ENCODE measurements at places on chromosomes 3 and 15. TPM values are rescaled to one million over a fixed set of nuclear protein-coding genes. Genes with fewer than 3 reads are reported as not detected.
A peak's percentile ranks its signal among the peaks of the same experiment; 100 is the strongest.

The P4HTM gene
- 142 TPM for total RNA-seq

The DVL3 gene
- 81.4 TPM for total RNA-seq

GRCh38 chr3:136547293-136547692 lies 204.9 kb downstream of the STAG1 start:
- no peak for DNase-seq

DNA sequence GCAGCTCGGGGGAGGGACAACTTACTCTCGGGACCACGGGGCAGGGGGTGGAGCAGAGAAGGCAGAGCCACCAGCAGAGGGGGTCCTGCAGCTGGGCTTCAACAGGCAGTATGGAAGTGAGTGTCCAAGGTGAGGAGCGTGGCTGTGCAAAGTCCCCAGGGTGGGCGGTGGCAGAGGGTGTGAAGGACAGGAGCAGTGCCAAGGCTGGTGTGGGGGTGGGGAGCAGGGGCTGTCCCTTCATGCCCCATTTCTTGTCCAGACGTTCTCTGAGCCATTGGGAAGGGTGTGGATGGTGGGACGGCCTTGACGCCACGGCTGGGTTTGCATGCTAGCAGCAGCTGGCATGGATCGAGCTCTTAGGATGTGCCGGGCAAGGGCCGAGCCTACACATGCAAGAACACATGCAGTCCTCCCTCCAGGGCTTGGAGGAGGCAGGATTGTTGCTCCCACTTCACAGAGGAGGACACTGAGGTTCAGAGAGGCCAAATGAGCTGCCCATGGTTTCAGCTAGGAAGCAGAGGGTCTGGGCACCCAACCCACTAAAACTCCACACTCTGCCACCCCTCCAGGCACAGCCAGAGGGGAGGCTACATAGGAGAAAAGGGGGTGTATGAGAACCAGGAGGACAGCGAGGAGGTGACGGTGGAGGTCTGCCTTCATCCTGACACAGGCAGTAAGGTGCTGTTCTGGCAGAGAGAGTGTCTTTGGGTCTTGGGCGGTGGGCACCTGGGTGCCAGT lies 93.6 kb downstream of the TBC1D2B start:
- DNase-seq = peak; percentile 23

- DNase-seq = no peak
Observed at GRCh38 chr3:46024131-46024530, 3.2 kb downstream of the XCR1 start.

GRCh38 chr3:184741259-184741556 lies 29.3 kb upstream of the MAGEF1 start:
- peak; percentile 28 for DNase-seq

The RTP4 gene
- total RNA-seq = 1.9 TPM

The TRH gene
- total RNA-seq = 0.42 TPM

GRCh38 chr15:90552929-90553211 lies 23.1 kb downstream of the CRTC3 start:
- DNase-seq = no peak

GRCh38 chr3:114624047-114624445 lies 330.2 kb downstream of the TIGIT start:
- no peak for DNase-seq

The ATP13A3 gene
- total RNA-seq = 75.0 TPM

DNA sequence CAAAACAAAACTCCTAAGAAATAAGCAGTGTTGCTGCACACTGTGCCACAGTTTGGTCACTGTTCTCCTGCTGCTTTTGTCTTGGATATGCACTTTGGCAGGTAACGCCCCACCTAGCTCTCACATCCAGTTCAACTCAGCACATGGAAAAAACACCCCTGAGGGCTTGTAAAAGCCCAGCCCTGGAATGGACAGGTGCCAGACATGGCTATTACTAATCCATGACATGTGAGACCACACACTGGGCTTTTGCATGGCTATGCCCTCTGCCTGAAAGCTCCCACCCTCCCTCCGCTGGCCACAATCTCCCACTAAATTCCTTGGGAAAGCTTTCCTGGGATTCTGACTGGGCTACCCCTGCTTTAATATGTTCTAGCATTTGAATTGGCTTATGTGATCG lies 24.7 kb upstream of the ZBED2 start:
- DNase-seq = no peak

DNA sequence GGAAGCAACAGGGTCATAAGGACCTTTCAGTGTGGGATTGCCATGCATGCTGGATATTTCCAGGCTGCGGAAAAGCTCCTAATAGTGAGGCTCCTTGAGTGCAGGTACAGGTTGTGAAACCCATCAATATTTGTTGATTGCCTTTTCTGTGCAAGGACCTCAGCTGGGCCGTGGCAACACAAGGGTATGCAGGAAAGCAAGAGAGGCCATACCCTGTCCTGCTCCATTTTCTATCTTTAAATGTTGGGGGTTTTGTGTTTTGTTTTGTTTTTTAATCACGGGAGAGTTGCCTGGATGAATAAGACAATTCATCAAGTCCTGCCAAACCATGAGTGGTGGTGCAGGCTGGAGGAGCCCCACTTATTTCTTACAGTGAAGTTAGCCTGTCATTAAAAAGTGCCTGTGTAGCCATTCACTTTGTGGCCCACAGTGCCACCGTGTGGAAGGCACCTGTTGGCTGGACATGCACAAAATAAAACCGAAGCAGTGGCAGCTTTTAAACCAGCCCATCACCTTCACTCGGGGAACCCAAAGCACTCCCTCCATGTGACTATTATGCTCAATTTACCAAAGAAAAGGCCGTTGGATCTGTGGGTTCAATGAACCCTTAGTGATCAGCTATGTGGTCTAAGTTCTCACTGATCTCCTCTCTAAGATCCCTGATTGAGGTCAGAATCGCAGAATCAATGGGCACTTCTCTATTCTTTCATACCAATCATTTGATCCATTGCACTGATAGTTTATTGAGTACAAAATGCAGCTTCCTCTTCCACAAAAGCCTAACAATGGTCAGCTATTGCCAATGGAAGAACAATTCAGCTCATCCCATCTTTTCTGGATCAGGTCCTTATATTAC lies 42.2 kb downstream of the CLDN18 start:
- no peak for DNase-seq

DNA sequence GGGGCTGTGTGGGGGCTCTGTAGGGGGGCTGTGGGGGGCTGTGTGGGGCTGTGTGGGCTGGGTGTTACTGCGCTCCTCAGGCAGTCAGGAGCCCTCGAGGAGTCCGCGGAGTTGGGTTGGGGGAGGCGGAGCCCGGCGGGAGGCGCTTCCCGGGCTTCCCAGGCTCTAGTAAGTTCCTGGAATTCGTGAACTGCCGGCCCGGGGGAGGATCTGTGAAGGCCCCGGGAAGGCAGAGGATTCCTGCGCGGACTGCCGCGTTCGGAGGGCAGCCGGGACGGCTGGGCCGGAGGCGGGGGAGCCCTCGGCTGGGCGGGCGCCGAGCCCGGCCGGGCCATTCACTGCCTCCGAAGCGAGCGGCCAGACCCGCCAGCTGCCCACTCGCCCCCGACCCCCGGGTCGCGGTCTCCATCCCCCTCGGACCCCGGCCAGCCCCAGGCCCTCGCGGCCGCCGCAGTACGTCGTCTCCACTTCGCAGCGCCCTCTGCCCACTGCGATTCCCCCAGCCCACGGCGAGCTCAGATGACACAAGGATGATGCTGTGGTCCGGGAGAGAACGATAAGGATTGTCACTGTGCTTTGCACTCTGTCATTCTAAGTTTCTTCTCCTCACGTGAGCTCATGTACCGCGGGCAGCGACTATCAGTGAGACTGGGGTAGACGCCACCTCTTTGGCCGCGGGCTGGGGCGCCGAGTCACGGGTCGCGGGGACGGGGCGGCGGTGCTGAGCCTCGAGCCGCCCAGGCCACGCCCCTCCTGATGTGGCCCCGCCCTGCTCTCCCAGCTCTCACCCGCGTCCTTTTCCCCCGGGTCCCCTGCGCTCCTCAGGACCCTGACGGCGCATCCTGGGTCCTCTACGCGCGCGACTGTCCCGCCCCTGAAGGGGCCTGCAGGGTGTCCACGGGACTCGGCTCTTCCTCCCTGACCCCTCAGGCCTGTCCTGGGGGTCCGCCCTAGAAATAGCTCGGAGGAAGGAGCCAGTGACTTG lies 65.3 kb downstream of the KLF13 start:
- peak; percentile 77 for DNase-seq

GRCh38 chr3:179723617-179724016 lies 70.8 kb downstream of the USP13 start:
- no peak for DNase-seq

DNA sequence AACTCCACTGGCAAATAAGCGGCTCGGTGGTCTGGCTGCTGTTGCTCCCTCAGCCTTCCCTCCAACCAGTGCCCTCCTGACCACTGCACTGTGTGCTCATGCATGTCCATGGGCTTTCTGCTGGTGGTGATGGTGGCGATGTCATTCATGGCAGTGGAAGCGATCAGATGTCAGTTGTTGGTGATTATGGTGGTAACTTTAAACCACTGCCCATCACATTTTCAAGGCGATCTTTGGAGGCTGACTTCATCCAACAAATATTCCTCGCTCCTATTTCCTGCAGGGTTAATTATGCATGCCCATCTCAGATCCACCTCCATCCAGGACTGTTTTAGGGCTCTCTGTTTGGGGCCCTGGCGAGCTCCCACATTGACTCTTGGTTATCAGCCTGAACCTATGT lies 13.4 kb upstream of the HCN4 start:
- no peak for DNase-seq

- no peak for DNase-seq
Observed at GRCh38 chr3:16236030-16236639, 28.6 kb downstream of the DPH3 start.

- DNase-seq = no peak
Observed at GRCh38 chr15:53247041-53247708, 457.0 kb upstream of the ONECUT1 start.

DNA sequence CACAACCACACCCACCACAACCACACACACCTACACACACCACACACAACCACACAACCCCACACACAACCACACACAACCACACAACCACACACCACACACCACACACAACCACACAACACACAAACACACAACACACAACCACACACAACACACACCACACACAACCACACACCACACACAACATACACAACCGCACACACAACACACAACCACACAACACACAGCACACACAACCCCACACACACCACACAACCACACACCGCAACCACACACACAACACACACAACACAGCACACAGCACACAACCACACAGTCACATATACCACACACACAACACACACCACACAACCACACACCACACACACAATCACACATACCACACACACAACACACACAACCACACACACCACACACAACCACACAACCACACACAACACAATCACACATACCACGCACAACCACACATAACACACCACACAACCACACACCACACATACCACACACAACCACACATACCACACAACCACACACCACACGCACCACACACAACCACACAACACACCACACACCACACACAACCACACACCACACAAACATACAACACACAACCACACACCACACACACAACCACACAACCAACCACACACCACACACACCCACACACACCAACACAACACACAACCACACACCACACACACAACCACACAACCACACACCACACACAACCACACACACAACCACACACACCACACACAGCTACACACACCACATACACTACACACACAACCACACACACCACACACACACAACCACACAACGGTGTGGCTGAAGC lies 23.7 kb downstream of the CPN2 start:
- no peak for DNase-seq

GRCh38 chr3:182794455-182795388 lies 1.4 kb downstream of the ATP11B start:
- DNase-seq = no peak

- peak; percentile 66 for DNase-seq
Observed at GRCh38 chr15:83837945-83838571, 184.1 kb downstream of the ADAMTSL3 start.

The TRIM59 gene
- 5.4 TPM for total RNA-seq

DNA sequence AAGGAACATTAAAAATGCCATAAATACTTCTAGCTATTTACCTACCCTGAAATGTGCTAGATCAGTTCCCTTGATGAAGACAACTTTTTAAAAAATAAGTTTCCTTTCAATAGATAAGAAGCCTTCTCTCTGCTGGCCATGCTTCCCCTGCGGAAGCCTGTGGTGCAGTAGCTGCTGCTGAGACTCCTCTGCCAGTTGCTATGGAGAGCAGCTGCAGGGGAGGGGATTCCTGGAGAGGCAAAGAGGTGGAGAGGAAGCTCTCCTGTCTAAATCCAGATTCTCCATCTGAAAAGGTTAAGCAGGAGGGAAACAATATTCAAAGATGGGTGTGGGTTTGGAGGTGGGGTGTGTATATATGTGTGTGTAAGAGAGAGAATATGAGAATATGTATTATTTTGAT lies 69.8 kb upstream of the BFSP2 start:
- no peak for DNase-seq

DNA sequence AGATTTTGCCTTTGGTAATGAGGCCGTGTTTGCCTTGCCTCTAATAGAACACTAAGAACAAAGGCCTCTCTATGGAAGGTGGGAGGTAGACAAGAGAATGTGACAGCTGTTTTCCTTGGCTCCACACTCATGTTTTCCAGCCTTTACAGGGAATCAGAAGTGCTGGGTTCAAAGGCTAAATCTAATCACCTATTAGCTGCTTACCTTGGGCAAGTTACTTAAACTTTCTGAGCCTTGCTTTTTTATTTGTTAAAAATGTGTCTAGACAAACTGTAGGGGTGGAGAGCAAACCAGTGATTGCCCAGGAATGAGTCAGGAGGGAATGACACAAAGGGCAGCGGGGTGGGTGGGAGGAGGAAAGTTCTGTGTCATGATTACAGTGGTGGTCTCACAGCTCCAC lies 179.0 kb downstream of the P3H2 start:
- DNase-seq = no peak

DNA sequence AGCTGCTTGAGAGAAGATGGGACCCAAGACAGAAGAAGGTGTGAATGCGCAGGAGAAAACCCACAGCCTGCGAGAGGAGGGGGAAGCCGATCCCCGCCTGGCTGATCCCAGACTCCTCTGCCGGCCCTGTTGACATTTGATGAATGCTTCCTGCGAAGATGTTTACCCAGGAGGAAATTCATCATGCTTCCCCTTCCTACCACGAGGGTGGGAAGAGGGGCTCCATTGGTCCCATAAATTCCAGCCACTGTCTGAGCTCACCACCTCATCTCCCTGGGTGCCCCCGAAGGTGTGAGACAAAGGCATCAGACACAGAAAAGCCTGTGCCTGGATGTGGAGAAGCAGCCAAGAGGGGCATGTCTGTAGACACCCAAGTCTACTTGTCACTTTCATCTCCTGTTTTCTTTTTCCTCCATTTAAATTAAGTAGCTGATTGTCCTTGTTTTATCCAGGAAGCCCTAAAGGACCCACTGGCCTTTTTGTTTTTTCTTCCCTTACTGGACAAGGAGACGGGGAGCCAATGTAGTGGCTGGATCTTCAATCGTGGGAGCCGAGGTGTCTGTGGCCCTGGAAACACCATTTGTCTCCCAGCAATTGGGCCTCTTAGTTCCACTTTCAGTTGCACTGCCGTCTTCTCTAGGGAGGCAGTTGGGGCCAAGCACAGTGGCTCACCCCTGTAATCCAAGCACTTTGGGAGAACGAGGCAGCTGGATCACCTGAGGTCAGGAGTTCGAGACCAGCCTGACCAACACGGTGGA lies 95.3 kb upstream of the HES1 start:
- no peak for DNase-seq
